ENCODE measurements at places on chromosomes 2 and 18. TPM values are rescaled to one million over a fixed set of nuclear protein-coding genes. Genes with fewer than 3 reads are reported as not detected.

GRCh38 chr2:168587307-168587706 is 131.2 kb downstream of the CERS6 start:
- no peak for DNase-seq

DNA sequence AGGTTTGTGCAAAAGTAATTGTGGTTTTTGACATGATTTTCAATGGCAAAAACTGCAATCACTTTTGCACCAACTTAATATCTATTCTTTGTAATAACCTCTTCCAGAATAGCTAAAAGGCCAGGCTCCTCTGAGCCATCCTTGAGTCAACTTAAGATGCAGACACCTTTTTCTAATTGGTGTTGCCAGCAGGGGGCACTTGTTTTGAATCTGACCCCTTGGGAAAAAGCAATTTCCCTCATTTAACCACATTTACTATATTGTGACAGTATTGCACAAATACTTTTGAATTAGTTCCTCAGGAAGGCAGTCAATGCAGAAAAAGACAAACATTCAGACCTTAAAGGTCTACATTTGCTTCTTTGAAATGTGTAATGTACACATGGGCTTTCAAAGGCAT is 78.6 kb upstream of the GALNT5 start:
- DNase-seq: no peak

DNA sequence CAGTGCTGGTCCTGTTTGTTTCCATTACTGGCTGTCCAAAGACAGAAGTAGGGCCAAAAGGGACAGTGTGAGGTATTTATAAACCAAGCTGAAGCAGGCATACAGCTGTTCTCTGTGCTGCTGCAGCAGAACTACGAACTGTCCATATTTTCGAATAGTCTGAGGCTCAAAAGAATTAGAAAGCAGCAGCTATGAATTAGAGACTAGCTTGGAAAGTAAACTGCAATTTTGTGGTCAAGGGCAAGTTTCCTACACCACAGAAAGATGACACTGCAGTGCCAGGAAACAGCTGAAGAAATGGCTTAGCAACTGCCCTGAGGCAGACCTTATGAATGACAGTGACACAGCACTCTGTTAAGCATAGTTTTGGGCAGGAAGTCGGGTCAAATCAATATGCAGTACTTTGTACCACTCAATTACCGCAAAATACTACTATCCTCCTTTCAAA is 125.3 kb downstream of the TMEM131 start:
- DNase-seq: no peak

- DNase-seq: no peak
Observed at GRCh38 chr2:38552259-38552658, 50.5 kb downstream of the HNRNPLL start.

- DNase-seq: no peak
Observed at GRCh38 chr18:24735624-24736231, 275.3 kb downstream of the HRH4 start.

DNA sequence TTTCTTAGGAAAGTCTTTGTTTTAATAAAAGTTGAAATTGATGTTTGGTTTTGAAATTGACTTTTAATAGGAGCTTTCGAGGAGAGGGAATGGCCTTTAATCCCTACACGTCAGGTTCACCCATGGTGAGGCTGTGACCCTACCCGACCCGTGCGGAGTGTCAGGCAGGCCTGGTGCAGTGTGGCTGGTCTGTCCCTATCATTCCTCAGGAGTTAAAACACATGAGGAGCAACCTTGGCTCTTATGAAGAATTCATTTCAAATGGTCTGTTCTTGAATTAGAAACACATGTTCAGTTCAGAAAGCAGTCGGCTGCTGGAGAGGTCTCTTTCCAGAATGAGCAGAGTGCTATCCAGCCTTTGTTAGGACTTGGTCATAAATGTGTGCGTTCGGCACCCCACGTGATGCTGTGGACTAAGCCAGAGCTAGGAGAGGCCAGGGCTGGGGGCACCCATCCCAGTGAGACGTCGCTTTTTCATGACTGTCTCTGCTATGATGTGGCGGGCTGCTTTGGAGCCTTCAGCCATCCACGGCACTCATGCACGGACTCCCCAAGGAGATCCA is 54.7 kb downstream of the EMILIN2 start:
- no peak for DNase-seq

GRCh38 chr2:54572636-54573536 is 116.8 kb downstream of the SPTBN1 start:
- no peak for DNase-seq

DNA sequence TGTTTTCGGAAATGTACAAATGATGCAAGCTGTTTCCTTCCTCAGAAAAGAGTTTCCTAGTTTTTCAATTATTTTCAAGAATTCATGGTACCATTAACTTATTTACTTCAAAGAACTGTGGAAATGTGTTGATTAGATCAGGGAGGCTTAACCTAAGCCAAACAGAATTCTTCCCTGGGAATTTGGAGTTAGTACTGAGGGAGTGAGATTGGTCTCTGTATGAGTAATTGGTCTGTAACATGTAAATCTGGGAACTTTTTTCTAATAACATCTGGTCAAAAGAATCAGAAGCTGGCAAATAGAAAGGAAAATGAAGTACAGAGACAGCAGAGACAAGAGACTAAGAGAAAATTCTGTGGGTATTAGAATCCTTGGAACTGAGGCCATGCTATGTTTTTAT is 145.8 kb downstream of the BABAM2 start:
- no peak for DNase-seq

DNA sequence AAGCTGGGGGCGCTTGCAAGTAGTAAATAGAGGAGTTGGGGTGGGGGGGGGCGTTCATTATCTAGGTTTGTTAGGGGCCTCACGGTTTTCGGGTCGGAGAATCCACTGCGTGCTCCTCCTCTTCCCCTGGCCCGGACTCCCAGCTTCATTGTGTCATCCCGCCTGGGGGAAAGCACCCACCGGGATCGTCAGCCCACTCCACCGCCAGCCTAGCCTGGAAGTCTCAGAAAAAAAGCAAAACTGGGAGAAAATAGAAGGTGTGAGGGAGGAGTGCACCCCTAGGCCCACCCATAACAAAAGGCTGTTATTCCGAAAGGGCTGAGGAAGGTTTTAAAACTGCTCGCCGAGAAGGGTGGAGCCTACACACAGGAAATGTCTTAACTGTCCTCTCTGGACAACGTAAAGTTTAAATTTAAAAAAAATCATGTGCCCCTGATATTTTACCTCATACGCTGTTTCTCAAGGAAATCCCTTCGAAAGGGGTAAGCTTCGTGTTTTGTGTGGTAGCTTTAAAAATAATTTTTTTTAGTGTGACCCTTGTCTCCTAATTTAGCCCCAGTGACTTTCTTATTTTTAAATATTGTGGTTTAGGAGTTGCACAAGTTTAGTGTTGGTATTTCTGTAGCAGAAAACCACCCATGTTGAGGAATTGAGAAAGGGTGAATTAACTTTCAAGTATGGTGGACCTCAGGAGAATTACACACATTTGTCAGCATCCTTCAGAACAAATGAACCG is 104.2 kb downstream of the SPTBN1 start:
- no peak for DNase-seq

DNA sequence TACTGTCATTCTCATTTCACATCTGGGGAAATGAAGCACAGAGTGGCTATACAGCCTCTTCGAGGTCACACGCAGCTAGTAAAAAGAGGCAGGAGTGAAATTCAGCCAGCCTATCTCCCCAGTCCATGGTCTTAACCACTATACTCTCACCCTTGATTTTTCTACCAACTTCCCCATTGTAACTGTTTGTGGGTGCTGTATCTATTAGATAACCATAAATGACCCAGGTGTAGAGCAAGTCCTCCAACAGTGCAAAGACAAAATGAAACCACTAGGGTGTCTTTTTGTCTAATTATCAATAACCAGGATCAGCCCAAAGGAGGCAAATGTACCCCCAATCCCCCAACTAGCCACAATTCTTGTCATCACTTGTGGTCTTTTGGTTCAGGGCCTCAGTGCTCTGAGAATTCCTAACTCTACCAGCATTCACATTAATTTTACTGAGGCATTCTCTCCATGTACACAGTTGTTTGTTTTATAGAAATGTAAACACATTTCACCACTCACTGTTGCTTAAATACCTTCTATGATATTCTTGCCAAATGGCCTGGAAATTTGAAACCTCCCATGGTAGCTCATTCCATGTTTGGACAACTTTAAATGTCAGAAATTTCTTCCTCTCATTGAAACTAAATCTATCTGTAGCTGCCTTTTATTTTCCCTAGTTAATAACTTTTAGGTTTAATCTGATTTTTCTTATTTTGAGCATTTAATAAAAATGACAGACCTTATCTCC is 58.7 kb downstream of the SLC40A1 start:
- DNase-seq: no peak

DNA sequence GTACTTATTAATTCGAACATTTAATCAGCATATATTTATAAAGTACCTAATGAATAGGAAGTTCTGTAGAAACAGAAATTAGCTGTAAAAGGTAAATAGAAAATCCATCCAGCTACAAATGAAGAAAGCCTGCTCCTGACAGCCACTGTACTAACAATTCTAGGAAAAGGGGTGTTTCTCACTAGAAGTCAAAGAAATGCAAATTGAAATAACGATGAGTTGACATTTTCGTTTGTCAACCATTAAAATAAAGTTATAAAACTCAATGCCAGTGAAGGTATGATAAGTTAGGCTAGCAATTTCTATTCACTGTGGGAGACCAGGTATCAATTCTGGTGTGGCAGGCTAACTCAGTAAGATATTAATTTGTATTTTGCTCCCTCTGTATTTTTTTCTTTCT is 198.0 kb downstream of the ARL4C start:
- DNase-seq: no peak

DNA sequence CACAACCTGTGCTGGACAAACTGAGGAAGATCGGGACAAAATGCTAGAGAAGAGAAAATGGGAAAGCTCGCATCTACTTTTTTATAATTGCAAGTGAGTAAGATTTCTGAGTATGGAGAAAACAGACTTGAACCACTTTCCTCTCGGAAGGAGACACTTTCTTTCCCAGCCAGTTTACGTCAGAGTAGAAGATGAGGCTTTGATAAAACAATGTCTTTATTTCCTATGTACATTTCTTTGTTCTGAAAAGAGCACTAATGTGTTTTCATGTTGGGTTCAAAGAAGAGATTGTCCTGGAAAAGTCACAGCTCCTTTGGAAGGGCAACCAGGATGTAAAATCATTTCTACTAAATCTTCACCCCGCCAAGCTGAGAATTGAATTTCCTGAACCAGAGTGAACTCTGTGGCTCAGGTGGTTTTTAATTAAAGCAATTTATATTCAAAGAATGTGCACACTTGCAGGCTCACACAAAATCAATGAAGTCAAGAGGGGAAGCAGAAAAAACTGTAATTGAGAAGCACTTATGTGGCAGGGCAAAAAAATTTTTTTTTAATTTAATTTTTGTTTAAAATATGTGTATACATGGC is 23.4 kb upstream of the ITGA6 start:
- DNase-seq: no peak

DNA sequence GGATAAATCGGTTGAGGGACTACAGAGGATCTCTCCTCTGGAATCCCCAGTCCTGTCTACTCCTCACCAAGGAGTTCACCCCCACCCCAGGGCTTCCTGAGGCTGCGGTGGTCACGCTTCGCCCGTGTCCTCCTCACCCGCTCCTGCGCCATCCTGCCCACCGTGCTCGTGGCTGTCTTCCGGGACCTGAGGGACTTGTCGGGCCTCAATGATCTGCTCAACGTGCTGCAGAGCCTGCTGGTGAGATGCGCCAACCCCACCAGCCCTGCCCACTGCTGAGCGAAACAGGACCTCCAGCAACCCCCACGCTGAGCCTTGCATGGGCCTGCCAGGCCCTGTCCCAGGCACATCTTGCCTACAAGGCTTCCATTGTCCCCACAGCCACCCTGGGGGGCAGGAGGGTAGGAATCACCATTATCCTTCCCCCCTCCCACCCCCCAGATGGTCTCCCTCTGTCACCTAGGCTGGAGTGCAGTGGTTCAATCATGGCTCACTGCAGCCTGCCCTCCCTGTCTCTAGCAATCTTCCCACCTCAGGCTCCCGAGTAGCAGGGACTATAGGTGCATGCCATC is 6.7 kb upstream of the CTDSP1 start:
- DNase-seq: no peak

Gene THSD7B
- polyA plus RNA-seq: 3.6 TPM

Gene NAT8
- 25.5 TPM for polyA plus RNA-seq

Gene RAB17
- 14.9 TPM for polyA plus RNA-seq

Gene SUCLG1
- polyA plus RNA-seq: 190 TPM

Gene METTL4
- polyA plus RNA-seq: 23.7 TPM

Gene CXXC1
- 93.7 TPM for polyA plus RNA-seq

Gene GRB14
- 62.6 TPM for polyA plus RNA-seq

Data from left renal cortex interstitium (tissue), 4 donors.